Retinal pigment epithelial cell (primary cell): ENCODE measurements at places on chromosomes 4 and X.

DNA sequence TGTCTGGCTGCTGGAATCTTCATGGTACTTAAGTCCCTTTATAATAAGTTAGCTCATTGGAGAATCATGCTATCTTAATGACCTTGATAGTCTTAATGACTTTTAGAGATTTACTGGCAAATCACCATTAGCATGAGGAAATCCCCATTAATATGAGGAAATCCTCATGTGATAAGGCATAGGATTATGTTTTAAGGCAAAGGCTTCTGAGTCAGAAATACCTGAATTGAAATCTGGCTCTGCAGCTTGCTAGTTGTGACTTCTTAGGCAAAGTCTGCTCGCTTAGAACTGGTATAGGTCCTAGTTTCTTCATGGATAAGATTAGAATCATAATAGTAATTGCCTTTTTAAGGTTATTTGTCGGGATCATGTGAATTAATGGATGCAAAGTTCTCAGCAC, 190.2 kb upstream of the BANK1 start:
- peak; percentile 78 for DNase-seq

DNA sequence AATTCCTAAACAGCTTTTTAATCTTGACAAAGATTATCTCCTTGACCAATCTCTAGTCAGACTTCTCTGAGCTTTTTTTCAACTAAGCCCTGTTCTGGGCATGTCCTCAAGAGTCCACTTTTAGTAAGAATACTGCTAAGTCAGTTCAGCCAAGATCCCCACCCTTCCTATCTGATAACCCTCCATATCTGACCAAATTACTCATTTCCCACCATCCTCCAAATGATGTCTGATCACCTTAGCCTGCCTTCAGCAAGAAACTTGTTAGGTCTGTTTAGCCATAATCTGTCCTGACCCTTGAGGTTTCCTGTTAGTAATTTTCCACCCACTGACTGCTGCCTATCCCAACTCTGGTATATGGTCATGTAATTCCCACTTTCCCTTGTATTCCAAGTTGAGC, 65.2 kb downstream of the FAM13A start:
- DNase-seq: no peak

GRCh38 chrX:47483306-47484268, 565 bp upstream of the ZNF41 start:
- DNase-seq: no peak

DNA sequence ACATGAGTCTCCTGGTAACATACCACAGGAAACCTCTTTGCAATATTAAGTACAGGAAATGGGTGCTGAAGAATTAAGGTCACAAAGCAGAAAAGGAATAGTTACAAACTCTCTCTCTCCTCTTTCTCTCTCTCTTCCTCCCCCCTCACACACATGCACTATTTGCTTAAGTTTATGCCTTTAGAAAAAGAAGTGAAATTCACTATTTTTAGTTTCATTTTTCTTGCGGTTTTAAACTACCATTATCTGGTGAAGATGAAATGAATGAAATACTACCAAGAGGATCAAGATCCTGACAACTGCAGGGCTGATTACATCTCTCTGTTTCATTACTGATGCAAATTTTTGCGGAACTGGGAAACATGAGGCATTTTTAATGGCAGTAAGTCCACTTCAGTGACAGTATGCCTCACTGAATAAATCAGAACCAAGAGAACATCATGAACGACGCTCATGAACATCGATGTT, 64.3 kb upstream of the FTHL17 start:
- no peak for DNase-seq

DNA sequence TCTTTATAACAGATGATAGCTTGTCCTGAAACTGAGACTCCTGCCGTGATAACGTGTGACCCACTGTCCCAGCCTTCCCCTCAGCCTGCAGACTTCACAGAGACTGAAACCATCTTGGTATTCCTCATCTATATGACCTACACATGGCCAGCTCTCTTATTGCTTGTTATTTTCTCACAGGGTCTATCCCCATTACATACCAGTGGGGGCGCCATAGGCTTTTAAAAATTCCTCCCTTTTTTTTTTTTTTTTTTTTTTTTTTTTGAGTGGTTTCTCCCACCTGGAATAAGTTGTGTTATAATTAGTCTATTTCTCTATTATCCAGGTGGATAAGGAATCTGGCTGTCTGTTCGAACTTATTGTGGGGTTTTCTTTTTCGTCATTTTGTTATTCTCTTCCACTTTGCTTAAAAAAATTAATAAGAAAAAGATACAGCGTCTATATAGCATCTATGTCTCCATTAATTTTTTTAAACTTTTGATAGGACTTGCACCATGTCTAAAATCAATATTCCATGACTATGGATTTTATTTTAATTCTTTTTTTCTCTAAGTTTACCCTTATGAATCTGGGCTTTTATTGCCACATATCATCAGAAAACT, 47.2 kb downstream of the GYG2 start:
- no peak for DNase-seq

- no peak for DNase-seq
Measured at GRCh38 chrX:105845631-105846030, 23.3 kb downstream of the NRK start.

DNA sequence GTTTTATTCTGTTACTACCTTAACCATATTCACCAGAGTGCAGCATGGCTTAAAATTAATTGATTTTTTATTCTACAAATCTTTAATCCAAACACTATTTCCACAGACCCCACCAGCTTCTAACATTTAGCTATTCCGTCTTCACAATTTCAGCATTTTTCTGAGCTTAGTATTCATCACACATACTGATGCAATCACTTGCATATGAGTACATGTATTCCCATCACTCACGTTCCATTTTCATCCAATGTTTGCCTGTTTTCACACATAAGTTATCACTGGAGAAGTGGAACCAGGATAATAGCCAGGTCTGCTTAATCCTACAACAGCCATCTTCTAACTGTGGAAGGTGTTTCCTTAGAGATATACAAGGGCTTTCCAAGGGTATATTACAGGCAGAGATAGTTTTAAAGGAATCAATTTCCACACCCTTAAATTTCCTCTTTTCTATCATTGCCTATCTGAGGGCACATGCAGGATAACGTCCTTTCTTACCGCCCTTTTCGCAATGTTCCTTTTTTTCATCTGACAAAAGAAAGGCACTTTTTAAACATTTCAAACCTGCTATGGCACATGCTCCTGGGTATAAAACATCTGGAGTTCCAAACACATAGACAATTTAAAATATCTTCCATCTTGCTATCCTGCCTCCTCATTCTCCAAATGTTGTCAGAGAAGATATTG, 115.8 kb downstream of the CORIN start:
- no peak for DNase-seq

- DNase-seq: no peak
Measured at GRCh38 chr4:1297456-1298325, 8.0 kb downstream of the MAEA start.

DNA sequence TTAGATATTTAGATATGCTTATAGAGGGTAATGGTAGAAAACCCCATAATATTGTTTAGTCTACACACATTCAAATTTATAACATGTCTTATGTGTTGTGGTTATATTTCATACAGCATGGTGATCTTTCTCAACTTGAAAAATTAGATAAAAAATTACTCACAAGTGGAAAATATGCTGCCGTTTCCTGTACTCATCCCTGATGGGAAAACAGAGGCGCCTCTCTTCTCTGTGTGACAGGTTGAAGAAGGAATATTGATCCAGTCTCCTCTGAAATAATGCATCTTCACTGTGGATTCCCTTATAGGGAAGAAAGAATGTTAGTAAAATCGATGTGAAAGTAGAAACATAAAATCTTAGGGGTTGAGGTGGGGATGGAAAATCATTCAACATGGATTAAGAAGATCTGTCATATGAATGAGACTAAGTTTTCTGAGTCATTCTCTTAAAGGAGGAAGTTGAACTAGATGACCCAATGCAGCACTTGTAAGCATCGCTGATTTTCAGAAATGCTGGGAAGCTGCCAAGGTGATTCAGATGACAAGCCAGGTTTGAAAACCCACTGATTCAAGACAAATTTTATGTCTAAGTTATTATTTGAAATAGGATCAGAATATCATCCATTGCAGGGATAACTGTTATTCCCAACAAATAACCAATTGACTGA, 70.7 kb downstream of the ANKRD50 start:
- DNase-seq: peak; percentile 94

GRCh38 chr4:69092980-69093568, 3.2 kb upstream of the UGT2B7 start:
- no peak for DNase-seq

GRCh38 chr4:139576219-139576618, 20.2 kb upstream of the SETD7 start:
- no peak for DNase-seq
